Sigmoid colon (tissue), 7 donors: ENCODE measurements at places on chromosomes 7 and 10. TPM values are rescaled to one million over a fixed set of nuclear protein-coding genes. Genes with fewer than 3 reads are reported as not detected.

- DNase-seq, result no peak
These were observed 15.8 kb upstream of the SAR1A start for GRCh38 chr10:70186090-70186489.

GRCh38 chr7:10474048-10474447 is 499.6 kb upstream of the PHF14 start:
- no peak for DNase-seq

DNA sequence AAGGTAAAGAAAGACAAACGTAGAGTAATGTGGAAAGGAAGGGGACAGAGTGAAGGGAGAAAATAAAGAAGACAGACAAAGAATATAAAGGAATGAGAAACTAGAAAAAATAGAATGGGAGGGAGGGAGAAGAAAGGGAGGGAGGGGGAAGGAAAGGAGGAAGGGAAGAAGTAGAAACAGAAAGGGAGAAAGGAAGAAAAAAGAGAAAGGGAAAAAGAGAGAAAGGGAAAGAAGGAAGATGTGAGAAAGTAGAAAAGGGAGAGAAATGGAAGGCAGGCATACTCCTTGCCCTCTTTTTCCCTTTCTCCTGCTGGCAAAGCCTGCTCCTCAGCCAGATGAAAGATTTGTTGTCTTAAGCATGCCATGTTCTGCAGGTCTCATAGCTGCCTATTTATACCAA is 1137.8 kb upstream of the C7orf33 start:
- DNase-seq, result no peak

WEE2 gene
- not detected for total RNA-seq
